Effector memory CD4-positive, alpha-beta T cell (primary cell): ENCODE measurements at places on chromosomes 12 and 14.

DNA sequence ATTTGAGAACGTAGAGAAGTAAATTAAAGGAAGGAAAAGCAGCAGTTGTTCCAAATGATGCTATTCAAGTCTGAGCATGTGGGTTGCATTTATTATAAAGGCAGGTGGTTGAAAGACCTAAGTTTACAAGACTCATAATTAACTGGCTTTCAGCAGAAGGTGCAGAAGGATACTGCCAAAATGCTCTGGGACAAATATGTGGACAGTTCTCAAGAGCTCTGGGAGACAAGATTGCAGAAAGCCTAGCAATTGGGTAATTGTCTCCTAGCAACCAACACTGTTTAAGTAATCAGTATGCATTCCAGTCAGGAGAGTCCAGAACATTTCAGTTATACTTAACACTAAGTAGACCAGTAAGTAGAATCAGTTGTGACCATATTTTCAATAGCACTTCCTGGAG lies 131.5 kb downstream of the GPR135 start:
- DNase-seq, result no peak
- peaks cover 7% of the 10 kb centered on the region for H3K36me3 ChIP-seq
- H3K4me1 ChIP-seq, result no peaks in the 10 kb centered on the region
- no peak overlapping the region for H3K27ac ChIP-seq

GRCh38 chr12:92533280-92533890 lies 169.4 kb upstream of the PLEKHG7 start:
- no peak overlapping the region for H3K4me3 ChIP-seq
- H3K36me3 ChIP-seq, result no peaks in the 10 kb centered on the region
- no peaks in the 10 kb centered on the region for H3K27me3 ChIP-seq
- DNase-seq, result no peak

DNA sequence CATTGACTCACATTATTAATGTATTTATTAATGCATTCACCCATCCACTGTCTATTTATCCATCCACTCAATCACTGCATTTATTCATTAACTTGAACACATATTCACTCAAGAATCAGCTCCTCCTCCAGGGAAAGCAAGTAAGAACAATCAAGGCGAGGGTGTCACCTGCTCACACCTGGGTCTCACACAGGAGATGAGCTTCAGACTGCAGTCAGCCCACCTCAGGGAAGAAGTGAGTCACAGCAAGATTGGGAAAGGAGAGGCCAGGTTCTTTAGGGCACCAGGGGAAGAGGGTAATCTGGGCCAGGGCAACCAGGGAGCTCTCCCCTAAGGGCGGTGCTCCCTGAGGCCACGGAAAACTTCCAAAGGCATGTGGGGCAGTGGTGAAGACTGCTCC lies 367.3 kb downstream of the BCL11B start:
- H3K4me3 ChIP-seq, result no peak overlapping the region
- no peaks in the 10 kb centered on the region for H3K4me1 ChIP-seq
- H3K36me3 ChIP-seq, result no peaks in the 10 kb centered on the region
- no peaks in the 10 kb centered on the region for H3K27me3 ChIP-seq

- H3K4me3 ChIP-seq, result no peak overlapping the region
- no peaks in the 10 kb centered on the region for H3K4me1 ChIP-seq
- H3K36me3 ChIP-seq, result no peaks in the 10 kb centered on the region
- no peak for DNase-seq
Observed at GRCh38 chr12:88237954-88238353, 95.8 kb downstream of the TMTC3 start.

- H3K27me3 ChIP-seq, result no peaks in the 10 kb centered on the region
- H3K36me3 ChIP-seq, result no peaks in the 10 kb centered on the region
- no peak overlapping the region for H3K4me3 ChIP-seq
Observed at GRCh38 chr14:95193081-95193480, 35.8 kb upstream of the DICER1 start.

- H3K36me3 ChIP-seq, result peaks cover 6% of the 10 kb centered on the region
- no peaks in the 10 kb centered on the region for H3K4me1 ChIP-seq
- no peak overlapping the region for H3K27ac ChIP-seq
- no peak overlapping the region for H3K4me3 ChIP-seq
- DNase-seq, result no peak
- no peaks in the 10 kb centered on the region for H3K27me3 ChIP-seq
Observed at GRCh38 chr12:69758105-69758504, 19.4 kb downstream of the RAB3IP start.

- H3K4me3 ChIP-seq, result peak within 1 kb of the TSS; percentile 79
- peaks cover 70% of the 10 kb centered on the region for H3K4me1 ChIP-seq
- no peaks in the 10 kb centered on the region for H3K36me3 ChIP-seq
- H3K27ac ChIP-seq, result peak within 1 kb of the TSS; percentile 63
- H3K27me3 ChIP-seq, result no peaks in the 10 kb centered on the region
Observed at GRCh38 chr14:104689109-104689880, at the start of gene INF2. TSS of gene INF2 (plus strand) at chr14:104689618. CDS start at chr14:104701366, 11,748 bp downstream.

GRCh38 chr14:104689881-104690711 lies 678 bp downstream of the INF2 start:
- DNase-seq, result no peak
- H3K4me1 ChIP-seq, result peaks cover 76% of the 10 kb centered on the region
- peak overlapping the region; percentile 79 for H3K4me3 ChIP-seq

DNA sequence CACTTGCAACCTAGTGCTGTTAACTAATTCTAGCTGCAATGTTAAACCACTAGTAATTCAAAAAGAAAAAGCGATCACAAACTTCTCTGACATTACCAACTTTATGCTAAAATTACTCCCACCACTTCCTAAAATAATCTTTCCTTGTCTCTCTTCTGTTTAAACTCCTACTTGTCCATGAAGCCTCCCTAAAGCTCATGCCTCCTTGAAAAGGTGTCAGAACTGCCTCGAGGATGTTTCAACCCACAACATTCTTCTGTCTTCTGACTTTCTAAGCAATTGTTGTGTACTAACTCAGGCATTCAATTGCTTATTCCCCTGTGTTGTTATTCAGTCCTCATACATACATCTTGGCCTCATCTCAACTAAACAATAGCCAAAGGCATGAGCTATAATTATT lies 5.9 kb downstream of the GNPTAB start:
- no peak for DNase-seq
- no peak overlapping the region for H3K27ac ChIP-seq
- H3K36me3 ChIP-seq, result no peaks in the 10 kb centered on the region
- H3K4me1 ChIP-seq, result peaks cover 6% of the 10 kb centered on the region
- no peaks in the 10 kb centered on the region for H3K27me3 ChIP-seq

- H3K4me1 ChIP-seq, result no peaks in the 10 kb centered on the region
- H3K36me3 ChIP-seq, result peaks cover 26% of the 10 kb centered on the region
- H3K27ac ChIP-seq, result no peak overlapping the region
- H3K27me3 ChIP-seq, result no peaks in the 10 kb centered on the region
- DNase-seq, result no peak
Observed at GRCh38 chr14:90319173-90319572, 12.6 kb downstream of the NRDE2 start.

GRCh38 chr12:95882080-95882479 lies 23.3 kb downstream of the SNRPF start:
- H3K4me3 ChIP-seq, result no peak overlapping the region
- DNase-seq, result no peak
- H3K36me3 ChIP-seq, result no peaks in the 10 kb centered on the region

DNA sequence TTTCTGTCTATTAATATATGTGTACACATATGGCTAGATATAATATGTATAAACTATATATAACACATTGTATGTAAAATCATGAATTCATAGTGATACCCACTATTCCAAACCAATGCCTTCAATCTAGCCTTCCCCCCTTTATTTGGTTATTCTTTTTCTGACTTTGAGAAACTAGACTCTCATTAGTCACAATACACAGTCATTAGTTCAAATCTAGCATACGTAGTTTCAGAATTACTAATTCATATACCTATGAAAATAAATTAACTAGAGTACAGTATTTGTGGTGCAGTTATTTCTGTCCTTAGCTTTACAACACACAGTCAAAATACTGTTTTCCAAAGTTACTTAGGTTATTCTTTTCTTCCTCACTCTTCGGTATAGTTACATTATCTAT lies 268.2 kb downstream of the DPF3 start:
- no peaks in the 10 kb centered on the region for H3K27me3 ChIP-seq
- DNase-seq, result no peak
- H3K27ac ChIP-seq, result no peak overlapping the region

DNA sequence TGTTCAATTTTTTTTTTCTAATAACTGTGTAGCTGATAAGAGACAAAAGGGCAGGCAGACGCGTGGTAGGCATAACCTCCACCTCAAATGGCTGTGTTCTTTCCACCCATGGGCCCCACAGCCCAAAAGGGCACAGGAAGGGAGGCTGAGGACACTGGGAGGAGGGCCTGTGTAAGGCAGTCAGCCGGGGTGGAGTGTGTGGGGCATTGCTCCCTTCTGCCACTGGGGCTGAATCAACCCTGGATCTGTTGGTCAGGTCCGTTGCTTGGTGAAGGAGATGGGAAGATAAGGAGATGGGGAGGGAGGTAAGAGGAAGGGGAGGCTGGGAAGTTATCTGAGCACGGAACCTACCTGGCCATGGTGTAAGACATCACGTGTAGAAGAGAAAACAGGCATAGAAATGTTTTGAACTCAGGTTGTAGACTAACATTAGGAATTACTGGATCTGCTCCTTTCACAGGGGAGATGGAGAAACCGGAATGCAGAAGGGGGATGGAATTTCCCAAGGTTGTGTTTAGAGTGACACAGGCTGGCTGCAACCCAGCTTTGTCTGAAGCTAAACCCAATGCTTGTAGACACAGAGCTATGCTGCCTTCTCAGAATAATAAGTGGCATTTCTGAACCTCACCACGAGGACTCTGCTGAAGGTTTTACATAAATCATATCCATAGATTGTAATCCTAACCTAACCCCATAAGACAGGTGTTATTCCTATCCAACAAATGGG lies 138.5 kb upstream of the NOS1 start:
- no peak overlapping the region for H3K27ac ChIP-seq
- no peaks in the 10 kb centered on the region for H3K4me1 ChIP-seq
- H3K36me3 ChIP-seq, result no peaks in the 10 kb centered on the region
- no peaks in the 10 kb centered on the region for H3K27me3 ChIP-seq

- H3K4me1 ChIP-seq, result peaks cover 28% of the 10 kb centered on the region
- no peaks in the 10 kb centered on the region for H3K27me3 ChIP-seq
- peak overlapping the region; percentile 99 for H3K27ac ChIP-seq
- peaks cover 2% of the 10 kb centered on the region for H3K36me3 ChIP-seq
Observed at GRCh38 chr14:35122696-35123387, 490 bp downstream of the PRORP start.

DNA sequence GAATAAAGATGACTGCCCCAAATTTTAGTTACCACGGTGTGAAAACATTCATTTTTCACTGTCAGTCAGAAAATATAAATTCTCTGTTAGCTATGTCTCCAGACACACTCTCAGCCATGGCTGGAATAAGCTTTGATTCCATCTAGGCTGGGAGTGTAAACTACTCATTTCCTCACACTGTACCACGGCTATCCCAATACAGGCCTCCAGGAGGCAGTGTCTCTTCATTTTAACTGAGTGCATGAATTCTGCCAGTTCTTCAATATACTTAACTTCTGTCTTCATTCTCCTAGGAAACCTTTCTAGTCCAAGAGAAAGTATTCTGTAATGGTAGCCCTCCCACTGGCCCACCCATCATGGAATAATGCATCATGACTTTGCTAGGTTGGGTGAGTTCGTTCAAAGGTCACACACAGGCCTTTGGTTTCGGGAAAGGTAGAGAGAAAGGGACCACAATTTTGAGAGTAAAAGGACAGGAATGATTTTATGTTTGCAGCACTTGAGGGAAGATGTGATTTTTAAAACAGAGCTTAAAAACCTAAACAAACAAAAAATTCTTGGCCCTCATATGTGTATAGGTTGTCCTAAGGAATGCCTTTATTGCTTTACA lies 381.1 kb downstream of the SEC23A start:
- no peaks in the 10 kb centered on the region for H3K4me1 ChIP-seq
- H3K27ac ChIP-seq, result no peak overlapping the region
- H3K4me3 ChIP-seq, result no peak overlapping the region
- H3K27me3 ChIP-seq, result no peaks in the 10 kb centered on the region
- H3K36me3 ChIP-seq, result no peaks in the 10 kb centered on the region

DNA sequence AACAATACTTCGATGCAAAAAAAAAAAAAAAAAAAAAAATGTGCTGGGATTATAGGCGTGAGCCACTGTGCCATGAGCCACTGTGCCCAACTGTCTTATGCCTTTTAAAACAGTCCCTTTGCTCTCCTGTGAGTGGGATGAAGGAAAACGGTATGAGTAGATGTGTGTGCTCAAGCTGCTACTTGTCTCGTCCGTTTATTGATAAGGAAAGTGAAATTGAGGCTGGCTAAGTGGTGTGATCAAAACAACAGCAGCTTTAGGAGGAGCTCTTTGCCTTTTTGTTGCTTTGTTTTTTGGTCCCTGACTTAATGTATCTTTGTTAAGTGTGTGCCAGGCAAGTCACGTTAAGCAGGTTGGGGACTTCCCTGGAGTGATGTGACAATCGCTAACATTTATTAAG lies 275.9 kb downstream of the TMEM132C start:
- H3K27ac ChIP-seq, result no peak overlapping the region
- no peak overlapping the region for H3K4me3 ChIP-seq
- no peaks in the 10 kb centered on the region for H3K4me1 ChIP-seq
- no peak for DNase-seq

- no peaks in the 10 kb centered on the region for H3K27me3 ChIP-seq
- no peak overlapping the region for H3K4me3 ChIP-seq
- no peaks in the 10 kb centered on the region for H3K4me1 ChIP-seq
- H3K36me3 ChIP-seq, result no peaks in the 10 kb centered on the region
Observed at GRCh38 chr14:34650786-34651584, 21.0 kb upstream of the SNX6 start.

GRCh38 chr14:63893701-63894458 lies 41.1 kb downstream of the SYNE2 start:
- no peak overlapping the region for H3K27ac ChIP-seq
- no peaks in the 10 kb centered on the region for H3K27me3 ChIP-seq
- H3K4me3 ChIP-seq, result no peak overlapping the region
- H3K36me3 ChIP-seq, result no peaks in the 10 kb centered on the region
- H3K4me1 ChIP-seq, result no peaks in the 10 kb centered on the region

GRCh38 chr14:87878959-87879358 lies 114.0 kb downstream of the GALC start:
- DNase-seq, result no peak
- no peak overlapping the region for H3K4me3 ChIP-seq
- no peaks in the 10 kb centered on the region for H3K36me3 ChIP-seq
- H3K27me3 ChIP-seq, result no peaks in the 10 kb centered on the region
- no peaks in the 10 kb centered on the region for H3K4me1 ChIP-seq
- no peak overlapping the region for H3K27ac ChIP-seq

DNA sequence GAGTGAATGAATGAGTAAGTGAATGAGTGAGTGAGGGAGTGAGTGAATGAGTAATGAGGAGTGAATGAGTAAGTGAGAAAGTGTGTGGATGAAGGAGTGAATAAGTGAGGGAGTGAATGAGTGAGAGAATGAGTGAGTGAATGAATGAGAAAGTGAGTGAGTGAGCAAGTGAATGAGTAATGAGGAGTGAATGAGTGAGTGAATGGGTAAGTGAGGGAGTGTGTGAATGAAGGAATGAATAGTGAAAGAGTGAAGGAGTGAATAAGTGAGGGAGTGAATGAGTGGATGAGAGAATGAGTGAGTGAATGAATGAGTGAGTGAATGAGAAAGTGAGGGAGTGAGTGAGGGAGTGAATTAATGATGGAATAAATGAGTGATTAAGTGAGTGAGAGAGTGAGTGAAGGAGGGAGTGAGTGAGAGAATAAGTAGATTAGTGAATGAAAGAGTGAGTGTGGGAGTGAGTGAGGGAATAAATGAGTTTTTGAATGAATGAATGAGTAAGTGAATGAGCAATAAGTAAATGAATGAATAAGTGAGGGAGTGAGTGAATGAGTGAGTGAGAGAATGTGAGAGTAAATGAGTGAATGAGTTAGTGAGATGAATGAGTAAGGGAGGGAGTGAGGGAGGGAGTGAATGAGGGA lies 364.5 kb downstream of the ADGRD1 start:
- no peak for DNase-seq
- H3K27me3 ChIP-seq, result no peaks in the 10 kb centered on the region
- H3K36me3 ChIP-seq, result no peaks in the 10 kb centered on the region
- H3K4me3 ChIP-seq, result no peak overlapping the region

GRCh38 chr12:64081008-64081404 lies 141.1 kb downstream of the KICS2 start:
- no peak for DNase-seq
- H3K4me1 ChIP-seq, result no peaks in the 10 kb centered on the region
- H3K36me3 ChIP-seq, result no peaks in the 10 kb centered on the region
- H3K4me3 ChIP-seq, result no peak overlapping the region
- no peaks in the 10 kb centered on the region for H3K27me3 ChIP-seq
- H3K27ac ChIP-seq, result no peak overlapping the region
